ENCODE measurements at places on chromosomes 12 and 14. TPM values are rescaled to one million over a fixed set of nuclear protein-coding genes. Genes with fewer than 3 reads are reported as not detected.

The GPR65 gene
- 17.5 TPM for total RNA-seq

The VDR gene
- 55.8 TPM for total RNA-seq

GRCh38 chr14:29075761-29076160, 309.2 kb downstream of the FOXG1 start:
- DNase-seq, result no peak

DNA sequence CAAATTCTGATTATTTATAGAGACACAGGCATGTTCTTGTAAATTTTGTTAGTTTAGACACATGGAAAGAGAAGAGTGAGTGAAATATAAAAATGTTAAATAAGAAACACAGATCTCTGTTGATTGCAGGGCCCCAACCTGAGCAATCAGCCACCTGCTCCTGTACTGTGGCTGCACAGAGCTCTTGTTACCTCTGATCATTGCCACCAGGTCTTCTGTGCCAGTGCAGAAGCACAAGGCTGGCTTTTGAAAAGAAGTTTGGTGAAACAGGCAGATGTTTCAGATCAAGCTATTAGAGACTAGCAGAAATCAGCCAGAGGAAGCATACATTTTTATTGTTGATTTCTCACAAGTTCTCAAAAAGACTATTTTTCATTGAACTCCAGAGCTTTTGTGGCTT, 434.1 kb upstream of the OR4E1 start:
- DNase-seq, result no peak

- DNase-seq, result no peak
These were observed 235.8 kb downstream of the KSR2 start for GRCh38 chr12:117732761-117733548.
